Endothelial cell of umbilical vein (primary cell): ENCODE measurements at places on chromosomes 4 and X. TPM values are rescaled to one million over a fixed set of nuclear protein-coding genes. Genes with fewer than 3 reads are reported as not detected.

DNA sequence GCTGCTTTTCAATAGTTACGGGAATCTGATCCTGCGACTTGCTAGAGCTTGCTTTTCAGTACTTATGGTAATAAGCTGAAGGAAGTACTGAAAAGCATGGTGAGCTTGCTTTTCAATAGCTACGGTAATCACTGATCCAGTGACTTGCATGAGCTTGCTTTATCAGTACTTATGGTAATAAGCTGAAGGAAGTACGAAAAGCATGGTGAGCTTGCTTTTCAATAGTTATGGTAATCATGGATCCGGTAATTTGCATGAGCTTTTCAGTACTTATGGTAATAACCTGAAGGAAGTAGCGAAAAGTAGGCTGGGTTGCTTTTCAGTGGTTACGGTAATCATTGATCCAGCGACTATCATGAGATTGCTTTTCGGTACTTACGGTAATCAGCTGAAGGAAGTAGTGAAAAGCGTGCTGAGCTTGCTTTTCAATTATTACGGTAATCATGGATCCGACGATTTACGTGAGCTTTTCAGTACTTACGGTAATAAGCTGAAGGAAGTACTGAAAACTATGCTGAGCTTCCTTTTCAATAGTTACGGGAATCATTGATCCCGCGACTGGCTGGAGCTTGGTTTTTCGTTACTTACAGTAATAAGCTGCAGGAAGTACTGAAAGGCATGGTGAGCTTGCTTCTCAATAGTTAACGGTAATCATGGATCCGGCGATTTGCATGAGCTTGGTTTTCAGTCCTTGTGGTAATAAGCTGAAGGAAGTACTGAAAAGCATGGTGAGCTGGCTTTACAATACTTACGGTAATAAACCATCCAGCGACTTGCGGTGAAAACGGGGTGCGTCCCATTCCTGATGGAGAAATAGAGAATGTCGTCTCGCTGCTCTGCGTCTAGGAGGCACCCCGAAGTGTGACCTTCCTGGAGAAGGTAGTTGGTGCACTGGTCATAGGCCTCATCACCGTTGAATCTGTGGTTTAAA is 6.5 kb downstream of the CRLF2 start:
- DNase-seq = peak; percentile 65

DNA sequence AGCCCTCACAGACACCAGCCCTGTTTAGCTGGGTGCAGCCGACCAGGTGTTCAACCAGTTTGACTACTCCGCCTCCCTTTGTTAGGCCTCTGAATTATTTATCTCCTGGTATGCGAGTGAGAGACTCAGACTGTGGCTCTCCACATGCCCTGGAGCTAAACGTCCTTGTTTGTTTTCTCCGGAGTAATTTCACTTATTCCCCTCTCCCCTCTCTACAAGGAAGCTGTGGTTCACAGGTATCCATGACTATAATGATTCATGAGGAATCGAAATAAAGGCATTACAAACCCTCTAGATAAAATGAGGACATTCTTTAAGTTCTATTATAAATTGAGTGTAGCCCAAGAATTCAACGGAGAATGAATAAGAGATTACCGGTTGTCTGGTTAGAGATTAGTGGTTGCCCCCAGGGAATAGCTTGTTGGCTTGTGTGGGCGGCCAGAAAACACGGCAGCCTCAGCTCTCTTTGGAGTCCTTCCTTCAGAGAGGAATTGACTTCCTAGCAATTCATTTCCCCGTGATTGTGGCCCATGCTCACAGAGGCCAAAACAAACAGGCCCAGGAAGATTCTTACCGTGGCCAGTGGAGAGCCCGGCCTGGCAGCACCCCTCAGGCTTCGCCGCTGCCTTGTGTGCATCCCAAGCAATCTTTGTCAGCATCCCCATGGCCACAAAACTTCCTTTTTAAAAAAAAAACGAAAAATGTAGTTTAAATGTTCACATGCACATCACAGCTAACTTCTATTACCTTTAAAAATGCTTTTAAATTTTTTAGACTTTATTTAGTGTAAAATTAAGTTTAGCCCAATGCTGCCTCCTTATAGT is 60.2 kb upstream of the CBR4 start:
- peak; percentile 30 for DNase-seq

The HEPH gene
- polyA plus RNA-seq = 0.08 and 0.21 TPM in 2 replicates

The PNCK gene
- polyA plus RNA-seq = 0.12 and 0.37 TPM in 2 replicates
